ENCODE measurements at places on chromosomes 12 and 14.

GRCh38 chr14:91281346-91281745 lies 36.8 kb upstream of the GPR68 start:
- DNase-seq, result no peak

DNA sequence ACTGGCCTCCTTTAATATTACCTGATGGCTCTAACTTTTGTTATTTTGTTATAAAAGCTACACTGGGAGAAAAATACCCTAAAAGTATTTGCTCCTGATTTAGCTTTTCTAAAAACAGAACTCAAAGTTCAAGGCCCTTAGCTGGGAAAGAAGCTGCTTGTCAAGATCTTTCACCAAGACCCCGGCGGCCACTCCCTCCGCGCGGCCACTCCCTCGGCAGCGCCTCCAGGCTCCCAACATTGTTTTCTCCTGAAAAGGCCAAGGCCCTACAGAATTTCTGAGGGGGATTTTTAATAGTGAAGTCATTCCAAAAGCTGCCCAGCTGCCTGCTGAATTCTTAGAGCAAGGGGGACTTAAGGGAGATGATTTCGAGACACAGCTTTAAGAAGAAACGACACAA lies 96.4 kb downstream of the NTN4 start:
- DNase-seq, result no peak

DNA sequence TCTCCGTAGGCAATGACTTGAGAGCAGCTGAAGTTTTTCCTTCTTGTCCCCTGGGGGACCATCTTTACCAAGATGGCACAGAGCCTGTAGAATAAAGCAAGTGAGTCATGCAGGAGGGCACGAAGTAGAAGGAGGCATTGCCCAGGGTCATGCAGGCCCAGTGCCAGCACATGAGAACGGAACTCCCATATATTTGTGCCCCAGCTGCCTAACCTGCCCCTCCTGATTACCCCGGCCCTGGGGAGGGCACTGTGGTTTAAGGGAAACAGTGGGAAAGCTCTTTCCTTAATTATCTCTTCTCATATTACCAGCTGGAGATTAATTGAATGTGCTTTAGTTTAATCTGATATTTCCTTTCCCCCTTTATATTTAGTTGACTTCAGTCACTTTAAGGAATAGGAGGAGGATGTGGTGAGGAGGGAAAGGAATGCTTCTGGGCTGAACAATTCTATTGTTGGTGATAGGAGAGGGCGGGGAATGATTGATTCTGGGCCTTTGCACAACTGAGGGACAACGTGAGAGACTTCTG lies 51.9 kb downstream of the RASSF8 start:
- DNase-seq, result no peak

- DNase-seq, result no peak
Measured at GRCh38 chr14:92441751-92442504, 71.7 kb upstream of the RIN3 start.

DNA sequence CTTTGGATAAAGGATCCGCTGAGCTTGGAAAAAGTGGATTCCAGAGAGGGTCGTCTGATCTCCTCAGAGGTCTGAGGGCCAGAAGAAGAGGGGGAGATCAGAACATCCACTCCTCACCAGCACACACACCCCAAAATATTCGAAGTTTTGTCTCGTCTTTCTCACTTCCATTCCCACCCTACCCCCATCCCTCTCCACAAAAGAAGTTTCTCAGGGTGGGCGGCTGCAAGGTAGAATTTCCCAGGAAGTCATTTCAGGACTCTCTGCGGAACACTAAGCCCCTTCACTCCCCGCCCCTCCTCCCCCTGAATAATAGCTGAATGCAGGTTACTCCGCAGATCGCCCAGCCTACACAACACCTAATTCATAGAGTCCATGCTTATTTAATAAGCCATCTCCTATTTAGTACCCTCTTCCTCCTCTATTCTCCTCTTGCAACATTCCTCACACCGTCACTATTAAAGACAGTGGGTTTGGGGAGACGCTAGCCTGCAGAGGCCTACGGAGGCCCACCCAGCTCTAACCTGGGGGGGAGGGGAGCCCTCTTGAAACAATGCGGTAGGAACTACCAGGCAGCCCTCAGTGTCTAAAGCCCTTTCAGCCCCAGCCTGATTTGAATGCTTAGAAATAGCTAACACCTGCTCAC lies 649 bp upstream of the SALL2 start:
- DNase-seq, result no peak

DNA sequence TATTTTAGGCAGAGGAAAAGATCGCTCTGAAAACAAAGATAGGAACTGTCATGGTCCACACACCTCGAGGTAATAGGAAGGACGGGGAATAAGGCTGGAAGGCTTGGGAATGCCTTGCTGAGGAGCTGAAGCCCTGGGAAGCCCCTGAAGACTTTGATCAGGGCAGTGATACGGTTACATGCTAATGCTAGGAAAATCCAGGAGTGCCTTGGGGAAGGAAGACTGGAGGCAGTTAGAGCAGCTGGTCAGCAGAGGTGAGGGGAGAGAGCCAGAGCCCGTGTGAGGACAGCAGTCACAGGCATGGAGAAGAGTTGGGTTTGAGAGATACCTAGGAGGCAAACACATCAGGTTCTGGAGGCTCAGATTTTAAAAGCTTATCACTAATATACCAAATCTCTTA lies 8.6 kb upstream of the YY1 start:
- DNase-seq, result no peak

DNA sequence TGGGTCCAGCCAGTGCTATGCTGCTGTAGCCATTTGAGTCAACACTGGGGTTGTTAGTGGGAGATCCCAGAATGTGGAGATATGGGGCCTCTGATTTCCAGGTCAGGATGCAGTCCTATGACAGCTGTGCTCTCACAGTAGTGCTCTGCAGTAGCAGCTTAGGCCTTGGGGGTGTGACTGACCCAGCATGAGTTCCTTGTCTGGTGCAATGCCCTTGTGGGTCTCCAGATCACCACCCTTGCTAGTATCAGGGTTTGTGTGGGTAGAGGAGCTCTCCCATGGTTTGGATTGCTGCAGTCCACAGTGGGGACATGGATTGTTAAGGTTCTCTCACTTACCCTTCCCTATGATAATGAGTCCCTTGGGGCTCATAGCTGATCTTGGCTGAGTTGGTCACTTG lies 113.7 kb downstream of the RAD51B start:
- no peak for DNase-seq

GRCh38 chr12:56687223-56688128 lies 608 bp downstream of the PTGES3 start:
- DNase-seq, result no peak

DNA sequence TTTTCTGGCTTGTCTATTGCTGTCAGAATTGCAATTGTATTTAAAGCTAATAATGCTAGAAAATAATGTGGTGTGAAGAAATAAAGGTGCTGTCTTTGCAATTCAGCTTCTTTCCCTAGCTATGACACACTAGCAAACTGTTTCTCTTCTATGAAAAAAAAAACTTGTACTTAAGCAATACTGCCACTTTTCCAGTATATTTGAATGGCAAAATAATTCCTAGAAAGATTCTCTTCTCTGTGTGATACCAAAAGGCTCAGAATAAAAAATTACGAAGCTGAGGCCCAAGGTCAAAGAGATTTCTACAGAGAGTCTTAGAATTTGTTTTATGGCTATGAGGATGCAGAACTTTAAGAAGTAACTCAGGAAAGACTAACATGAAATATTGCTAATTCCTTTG lies 235.5 kb downstream of the ADAMTS20 start:
- no peak for DNase-seq

DNA sequence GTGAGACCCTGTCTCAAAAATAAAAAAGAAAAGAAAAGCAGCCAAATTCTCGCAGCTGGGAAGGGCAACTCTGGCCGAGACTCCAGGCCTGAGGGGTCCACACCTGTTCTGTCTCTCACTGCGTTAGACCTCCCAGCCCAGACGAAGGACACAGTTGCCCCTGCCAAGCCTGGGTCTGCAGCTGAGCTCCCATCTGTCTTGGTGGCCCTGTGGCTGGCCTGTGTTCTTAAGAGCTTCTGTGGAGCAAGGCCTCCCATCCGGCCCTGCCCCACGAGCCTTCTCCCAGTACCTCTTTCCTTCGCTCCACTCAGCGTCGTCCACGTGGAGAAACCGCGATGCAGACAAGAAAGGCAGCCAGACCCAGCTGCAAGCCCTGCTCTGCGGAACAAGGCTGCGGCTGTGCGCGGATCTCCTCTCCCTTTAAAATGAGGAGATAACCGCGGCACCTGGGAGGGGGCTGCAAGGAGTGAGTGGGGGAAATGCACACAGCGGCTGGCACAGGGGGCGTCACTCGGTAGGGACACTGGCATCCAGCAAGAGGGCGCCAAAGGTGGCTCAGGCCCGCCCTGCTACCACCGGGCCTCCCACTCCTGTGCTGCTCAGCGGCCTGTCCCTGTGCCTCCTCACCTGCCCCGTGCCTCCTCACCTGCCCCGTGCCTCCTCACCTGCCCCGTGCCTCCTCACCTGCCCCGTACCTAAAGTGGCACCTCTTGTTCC lies 42.4 kb downstream of the LRRC74A start:
- DNase-seq, result no peak

GRCh38 chr12:79252358-79253075 lies 387.9 kb downstream of the SYT1 start:
- no peak for DNase-seq

DNA sequence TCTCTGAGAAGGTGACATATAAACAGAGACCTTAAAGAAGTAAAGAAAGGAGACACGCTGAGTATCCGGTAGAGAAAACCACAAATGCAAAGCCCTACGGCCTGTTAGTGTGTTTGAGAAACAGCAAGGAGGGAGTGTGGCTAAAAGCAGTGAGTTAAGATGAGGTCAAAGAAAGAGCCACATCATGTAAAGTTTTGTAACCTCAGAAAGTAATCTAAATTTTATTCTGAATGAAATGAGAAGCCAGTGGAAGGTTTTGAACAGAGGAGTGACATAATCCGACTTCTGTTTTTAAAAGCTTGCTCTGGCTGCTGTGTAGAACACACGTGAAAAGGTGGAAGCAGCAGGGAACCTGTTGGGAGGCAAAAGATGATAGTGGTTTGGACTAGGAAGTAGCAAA lies 32.6 kb downstream of the PPP2R5E start:
- no peak for DNase-seq

DNA sequence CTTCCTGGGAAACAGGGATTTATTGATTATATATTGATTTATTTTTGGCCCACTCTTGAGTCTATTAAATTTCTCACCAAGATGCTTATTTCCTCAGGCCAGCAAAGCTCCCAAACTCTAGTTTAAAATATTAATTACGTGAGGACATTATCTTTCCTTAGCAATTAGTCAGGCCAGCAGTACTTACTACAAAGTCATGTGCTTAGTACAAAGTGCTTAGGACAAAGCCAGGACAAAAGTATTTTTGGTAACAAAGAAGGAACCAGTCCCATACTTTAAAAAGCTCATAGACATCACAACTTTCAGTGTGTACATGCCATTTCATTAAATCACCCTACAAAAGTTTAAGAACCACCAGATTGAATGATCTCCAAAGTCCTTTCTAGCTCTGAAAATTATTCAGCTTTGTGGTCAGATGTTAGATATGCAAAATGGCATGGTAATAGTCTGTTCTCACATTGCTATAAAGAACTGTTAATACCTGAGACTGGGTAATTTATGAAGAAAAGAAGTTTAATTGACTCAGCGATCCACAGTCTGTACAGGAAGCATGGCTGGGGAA lies 94.7 kb upstream of the PWP1 start:
- DNase-seq, result no peak

DNA sequence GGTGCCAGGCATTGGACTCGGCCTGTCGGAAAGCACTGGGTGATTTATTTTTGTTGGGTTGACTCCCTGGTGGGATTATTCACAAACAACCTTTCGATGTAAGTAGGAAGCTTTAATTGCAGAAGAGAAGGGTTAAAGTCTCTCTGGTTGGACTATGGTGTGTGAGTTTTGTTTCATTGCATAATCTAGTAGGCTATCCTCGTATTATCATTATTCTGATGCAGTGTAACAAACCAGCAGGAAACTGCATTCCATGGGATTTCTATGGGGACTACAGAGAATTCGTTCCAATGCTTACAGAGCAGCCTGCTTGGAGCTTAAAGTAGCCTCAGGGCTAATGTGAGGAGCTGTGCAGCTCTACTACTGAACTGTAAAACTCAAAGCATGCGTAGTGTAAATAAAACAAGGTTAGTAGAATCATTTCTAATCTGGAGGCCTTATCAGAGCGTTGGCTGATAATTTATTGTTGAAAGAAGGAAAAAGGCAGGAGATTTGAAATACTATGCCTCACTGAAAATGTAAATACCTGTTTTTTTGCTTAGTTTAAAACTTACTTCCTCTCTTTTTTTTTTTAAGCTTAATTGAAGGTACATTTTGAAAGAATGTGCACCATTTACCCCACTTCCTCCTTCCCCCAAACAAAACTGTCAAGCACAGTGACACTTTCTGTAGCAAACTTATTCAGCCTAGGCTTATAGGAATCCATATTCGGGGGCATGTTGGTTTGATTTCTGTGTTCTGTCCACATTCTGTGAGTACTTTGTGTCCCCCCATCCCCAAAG lies 226.7 kb downstream of the NPAS3 start:
- DNase-seq, result no peak

DNA sequence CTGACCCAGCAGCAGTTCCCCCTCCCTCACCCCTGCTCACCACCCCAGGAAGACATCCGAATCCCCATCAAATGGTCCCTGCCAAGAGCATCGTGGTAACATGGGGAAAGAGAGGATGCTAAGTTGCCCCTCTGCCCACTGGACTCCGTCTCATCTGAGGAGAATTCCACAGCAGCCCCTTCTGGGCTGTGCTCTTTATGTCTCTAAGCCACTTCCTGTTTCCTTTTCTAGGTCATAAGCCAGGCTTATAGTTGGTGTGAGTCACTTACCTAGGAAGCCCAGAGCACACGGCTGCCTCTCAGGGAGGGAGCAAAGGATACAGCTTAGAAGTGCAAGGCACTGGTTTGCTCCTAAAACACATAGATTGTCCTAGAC lies 76.0 kb downstream of the VCPKMT start:
- DNase-seq, result no peak

GRCh38 chr14:103301512-103302354 lies 32.3 kb upstream of the EIF5 start:
- DNase-seq, result no peak

GRCh38 chr12:33012226-33012625 lies 115.6 kb upstream of the PKP2 start:
- no peak for DNase-seq

DNA sequence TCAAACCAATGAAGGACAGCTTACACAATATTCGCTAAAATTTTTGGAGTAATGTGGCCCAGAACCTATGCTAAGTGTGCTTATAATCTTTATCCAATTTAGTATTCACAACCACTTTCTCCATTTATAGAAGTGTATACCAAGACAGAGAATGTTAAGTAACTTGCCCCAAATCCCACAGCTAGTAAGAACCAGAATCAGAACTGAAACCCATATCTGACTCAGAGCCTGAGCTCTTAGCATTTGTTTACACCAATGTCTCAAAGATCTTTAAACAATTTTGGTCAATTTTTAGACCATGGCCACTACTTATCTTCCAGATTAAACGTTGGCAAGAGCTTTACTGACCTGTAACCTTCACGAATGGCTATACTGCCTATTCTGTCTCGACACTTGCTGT lies 53.0 kb downstream of the PAPLN start:
- DNase-seq, result no peak

DNA sequence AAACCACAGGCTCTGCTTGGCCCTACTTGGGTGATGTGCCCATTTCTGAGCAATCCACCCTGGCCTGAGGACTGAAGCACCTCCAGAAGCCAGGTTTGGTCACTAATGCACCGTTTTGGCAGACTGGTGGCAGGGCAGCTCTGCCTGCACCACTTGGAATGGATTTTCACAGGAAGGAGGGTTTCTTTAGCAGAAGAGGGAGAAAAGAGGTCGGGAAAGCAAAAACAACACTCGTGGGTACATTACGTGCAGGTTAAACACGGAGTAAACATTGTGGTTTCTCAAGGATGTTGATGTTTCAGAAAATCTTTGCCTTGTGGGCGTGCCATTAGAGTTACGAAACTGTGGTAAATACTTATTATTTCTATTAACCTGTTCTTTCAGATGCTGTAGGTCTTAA lies 70.8 kb downstream of the KCNA5 start:
- no peak for DNase-seq

- DNase-seq, result no peak
Measured at GRCh38 chr12:60935981-60936761, 1324.0 kb upstream of the USP15 start.
